ENCODE measurements at places on chromosomes 4 and X. TPM values are rescaled to one million over a fixed set of nuclear protein-coding genes. Genes with fewer than 3 reads are reported as not detected.

The DLG3 gene
- total RNA-seq, result 1.5 TPM

DNA sequence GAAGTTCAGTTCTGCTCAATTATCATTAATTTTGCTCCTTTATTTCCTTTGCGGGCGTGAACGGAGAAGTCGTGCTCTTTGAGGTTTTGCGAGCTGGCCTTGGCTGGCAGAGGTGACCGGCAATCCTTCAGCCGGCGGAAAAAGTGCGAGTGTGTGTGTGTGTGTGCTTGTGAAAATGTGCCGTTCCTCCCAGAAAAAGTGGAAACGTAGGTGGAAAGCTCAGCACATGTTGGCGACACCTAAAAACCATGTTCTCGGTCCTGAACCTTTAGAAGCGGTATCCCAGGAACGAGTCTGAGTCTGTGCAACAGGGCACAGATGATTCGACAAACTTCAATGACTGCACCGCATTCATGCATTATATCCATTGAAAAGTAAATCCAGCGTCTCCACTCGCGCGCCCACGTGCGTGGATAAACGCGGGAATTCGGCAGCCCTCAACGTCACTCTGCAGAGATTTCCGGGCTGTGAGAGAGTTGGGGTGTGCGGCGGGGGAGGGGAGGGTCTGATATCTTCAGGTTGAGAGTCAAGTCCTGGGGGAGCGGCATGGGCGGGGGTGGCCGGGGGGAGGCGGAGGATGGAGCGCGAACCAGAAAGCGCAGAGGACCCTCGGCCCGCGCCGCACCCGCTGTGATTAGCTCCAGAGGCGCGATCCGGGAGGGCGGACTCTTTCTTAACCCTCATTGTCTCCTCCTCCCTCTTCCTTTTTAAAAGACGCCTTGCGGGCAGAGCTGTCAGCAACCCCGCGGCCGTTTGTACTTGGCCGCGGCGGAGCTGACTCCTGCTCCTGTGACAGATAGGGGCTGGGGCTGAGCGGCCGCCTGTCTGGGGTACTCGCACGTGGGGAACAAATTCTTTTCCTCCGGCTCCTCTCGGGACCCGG lies at the start of gene SHISA3:
Gene SHISA3, plus strand, starts transcription at position 737 of the 883 bp plus-strand sequence. CDS start 569 bp downstream, outside the sequence.
- peak; percentile 42 for DNase-seq

- no peak for DNase-seq
Measured at GRCh38 chr4:147581606-147582350, 35.4 kb upstream of the TMEM184C start.

- DNase-seq, result peak; percentile 7
Measured at GRCh38 chrX:70476934-70477733, 32.5 kb downstream of the DLG3 start.

GRCh38 chr4:165403048-165403447 lies 24.2 kb downstream of the CPE start:
- no peak for DNase-seq
